H54 (cell line): ENCODE measurements at places on chromosomes 12 and 14.
A peak's percentile ranks its signal among the peaks of the same experiment; 100 is the strongest.

- DNase-seq = no peak
These were observed 38.3 kb downstream of the RAD51B start for GRCh38 chr14:67857778-67858350.

GRCh38 chr12:85781766-85782165 is 54.4 kb downstream of the RASSF9 start:
- no peak for DNase-seq

- DNase-seq = no peak
These were observed 281.7 kb upstream of the AMIGO2 start for GRCh38 chr12:47361389-47362021.

DNA sequence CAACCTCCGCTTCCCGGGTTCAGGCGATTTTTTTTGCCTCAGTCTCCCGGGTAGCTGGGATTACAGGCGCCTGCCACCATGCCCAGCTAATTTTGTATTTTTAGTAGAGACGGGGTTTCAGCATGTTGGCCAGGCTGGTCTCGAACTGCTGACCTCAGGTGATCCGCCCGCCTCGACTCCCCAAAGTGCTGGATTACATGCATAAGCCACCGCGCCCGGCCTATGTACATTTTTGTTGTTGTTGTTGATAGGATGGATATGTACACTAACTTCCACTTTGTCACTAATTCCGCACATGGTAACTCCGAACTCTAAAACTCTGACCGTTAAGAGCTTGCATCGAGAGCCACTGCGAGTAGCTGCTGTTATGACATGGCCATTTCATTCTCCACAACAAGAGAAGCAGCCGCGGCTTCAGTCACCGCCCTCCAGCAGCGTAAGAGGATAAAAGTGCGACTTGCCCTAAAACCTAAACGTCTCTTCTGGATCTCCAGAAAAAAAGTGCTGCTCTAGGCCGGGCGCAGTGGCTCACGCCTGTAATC is 742 bp upstream of the MARS1 start:
- DNase-seq = no peak

DNA sequence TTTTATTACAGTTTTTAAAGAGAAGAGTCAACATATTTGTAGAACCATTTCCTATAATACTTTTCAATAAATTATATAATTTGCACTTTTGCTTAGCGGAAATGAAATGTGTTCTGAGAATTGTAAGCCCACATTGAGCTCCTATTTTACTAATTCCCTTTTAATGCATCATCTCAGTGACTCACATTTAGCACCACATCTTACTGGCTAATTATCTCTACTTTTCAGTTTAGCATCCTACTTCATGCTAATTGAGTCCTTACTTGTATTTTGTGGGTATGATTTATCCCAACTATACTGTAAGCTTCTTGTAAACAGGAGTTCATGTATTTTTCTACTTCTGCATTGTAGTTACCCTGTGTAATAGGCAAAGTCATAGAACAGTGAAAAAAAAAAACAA is 67.5 kb downstream of the TMX1 start:
- no peak for DNase-seq

- no peak for DNase-seq
These were observed 168.1 kb upstream of the PRICKLE1 start for GRCh38 chr12:42757624-42758119.

GRCh38 chr12:63308671-63309070 is 157.7 kb upstream of the AVPR1A start:
- no peak for DNase-seq

DNA sequence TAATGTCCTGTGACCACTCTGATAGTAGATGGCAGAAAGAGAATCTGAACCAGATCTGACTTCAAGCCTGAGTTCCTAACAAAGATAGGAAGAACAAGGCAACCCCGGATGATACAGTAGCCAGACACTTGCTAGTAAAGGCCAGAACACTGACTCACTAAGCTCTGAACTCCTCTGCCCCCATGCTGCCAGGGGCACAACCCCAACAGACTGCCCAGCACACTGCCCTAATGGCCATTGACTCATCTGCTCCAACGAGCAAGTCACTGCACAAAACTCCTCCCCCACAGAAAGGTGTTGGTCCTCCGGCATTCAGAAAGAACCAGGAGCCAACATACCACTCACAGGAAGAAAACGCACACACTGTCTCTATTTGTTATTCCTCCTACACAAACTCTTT is 179.6 kb upstream of the NUDT4 start:
- peak; percentile 75 for DNase-seq

GRCh38 chr14:50357124-50357523 is 39.6 kb downstream of the CDKL1 start:
- no peak for DNase-seq

DNA sequence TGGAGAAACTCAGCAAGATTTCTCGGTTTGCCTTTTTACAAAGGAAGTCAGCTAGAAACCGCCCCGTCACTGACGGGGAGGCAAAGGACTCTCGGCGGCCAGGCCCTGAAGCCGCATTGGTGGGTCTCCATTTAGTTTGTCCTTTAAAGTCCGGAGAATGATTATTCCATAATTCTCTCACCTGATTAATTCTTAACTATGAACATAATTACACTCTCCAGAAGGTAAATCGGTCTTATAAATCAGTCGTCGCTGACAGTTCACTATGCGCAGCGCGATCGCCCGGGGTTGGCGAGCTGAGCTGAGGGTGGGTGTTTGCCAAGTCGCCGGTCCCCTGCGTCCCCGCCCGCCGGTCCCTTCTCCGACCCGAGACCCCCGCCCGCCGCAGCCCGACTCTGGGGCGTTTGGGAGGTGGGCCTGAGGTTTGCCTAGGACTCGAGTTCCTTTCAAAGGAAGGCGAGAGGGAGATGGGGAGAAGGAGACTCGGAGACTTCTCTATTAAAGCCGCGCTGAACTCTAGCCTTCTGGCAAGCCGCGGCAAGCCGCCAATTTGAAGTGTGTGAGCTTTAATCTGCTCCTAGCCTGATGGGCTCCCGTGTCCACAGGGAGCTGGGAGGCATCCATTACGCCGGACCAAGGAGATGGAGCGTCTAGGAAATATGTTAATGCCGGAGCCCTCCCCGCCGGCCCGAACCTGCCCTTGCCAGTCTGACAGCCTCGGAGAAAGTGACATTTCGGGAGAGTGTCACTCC is 392.9 kb downstream of the NOVA1 start:
- DNase-seq = no peak

DNA sequence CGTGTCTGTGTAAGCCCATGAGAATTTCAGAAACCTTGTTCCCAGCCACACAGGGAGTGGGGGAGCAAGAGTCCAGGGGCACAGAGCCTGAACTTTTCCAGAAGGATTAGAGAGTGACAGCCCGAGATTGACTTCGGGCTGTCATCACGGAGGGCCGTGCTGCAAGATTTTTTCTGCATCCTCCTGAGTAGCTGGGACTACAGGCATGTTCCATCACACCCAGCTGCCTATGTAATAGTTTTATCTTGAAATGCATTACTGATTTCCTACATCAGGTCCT is 14.4 kb downstream of the EVL start:
- no peak for DNase-seq
